NCI-H774 (cell line): ENCODE measurements at places on chromosomes 4 and X.

DNA sequence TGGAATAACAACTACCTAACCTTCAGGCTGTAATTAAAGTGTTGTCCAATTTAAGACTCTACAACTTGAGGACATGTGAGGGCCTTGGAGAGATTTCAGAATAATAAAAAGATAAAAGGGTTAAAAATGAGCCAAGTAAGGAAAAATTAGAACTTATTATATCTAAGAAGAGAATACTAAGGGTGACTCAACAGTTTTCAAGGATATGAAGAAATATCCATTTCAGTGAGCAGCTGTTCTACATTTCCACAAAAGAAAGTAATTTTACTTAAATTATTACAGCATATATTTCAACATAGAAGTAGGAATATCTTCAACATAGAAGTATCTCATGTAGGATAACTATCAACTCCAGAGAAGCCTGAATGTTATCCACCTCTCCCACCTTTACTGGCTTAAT is 11.3 kb downstream of the SNX12 start:
- DNase-seq = no peak

DNA sequence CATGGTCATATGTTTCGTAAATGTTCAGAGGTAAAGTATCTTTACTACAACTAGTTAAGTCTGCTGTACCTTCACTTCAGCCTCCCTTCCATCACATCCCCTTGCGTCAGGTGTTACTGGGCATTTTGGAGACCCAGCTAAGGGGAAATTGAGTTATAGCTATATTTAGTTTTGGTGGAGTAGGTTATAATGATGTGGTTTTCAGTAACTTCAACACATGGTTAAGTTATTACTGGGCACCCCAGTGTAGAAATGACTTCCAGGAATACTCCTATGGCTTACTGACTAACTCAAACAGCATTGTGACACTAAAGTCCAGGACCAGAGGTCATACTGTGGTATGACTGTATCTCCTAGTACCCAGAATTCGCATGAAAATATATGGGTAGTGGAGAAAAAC is 23.4 kb upstream of the ACSL1 start:
- DNase-seq = no peak

GRCh38 chr4:157582141-157582540 is 361.6 kb downstream of the GRIA2 start:
- no peak for DNase-seq

DNA sequence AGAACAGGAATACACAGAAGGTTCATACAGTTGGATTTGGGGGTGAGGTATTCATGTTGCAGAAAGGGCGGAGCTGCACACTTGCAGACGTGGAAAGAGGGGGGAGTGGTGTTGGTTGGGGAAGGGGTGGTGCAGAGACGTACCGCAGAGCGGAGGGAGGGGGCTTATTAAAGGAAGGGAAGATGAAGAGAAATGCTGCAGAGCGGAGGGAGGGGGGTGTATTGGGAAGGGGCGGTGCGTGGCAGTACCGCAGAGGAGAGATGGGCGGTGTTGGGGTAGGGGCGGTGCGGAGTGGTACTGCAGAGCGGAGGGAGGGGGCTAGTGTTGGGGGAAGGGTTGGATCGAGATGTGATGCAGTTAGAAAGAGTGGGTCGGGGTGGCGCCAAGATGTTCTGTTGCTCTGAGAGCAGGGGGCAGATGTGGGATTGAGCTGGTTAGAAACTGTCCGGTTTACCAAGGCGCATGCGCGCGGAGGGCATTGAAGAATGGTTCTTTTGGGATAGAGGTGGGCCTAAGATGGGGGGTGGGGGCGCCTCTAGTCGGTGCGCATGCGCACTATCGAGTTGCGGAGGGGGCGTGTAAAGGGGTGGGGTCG is 900 bp downstream of the TRO start:
- peak; percentile 40 for DNase-seq

DNA sequence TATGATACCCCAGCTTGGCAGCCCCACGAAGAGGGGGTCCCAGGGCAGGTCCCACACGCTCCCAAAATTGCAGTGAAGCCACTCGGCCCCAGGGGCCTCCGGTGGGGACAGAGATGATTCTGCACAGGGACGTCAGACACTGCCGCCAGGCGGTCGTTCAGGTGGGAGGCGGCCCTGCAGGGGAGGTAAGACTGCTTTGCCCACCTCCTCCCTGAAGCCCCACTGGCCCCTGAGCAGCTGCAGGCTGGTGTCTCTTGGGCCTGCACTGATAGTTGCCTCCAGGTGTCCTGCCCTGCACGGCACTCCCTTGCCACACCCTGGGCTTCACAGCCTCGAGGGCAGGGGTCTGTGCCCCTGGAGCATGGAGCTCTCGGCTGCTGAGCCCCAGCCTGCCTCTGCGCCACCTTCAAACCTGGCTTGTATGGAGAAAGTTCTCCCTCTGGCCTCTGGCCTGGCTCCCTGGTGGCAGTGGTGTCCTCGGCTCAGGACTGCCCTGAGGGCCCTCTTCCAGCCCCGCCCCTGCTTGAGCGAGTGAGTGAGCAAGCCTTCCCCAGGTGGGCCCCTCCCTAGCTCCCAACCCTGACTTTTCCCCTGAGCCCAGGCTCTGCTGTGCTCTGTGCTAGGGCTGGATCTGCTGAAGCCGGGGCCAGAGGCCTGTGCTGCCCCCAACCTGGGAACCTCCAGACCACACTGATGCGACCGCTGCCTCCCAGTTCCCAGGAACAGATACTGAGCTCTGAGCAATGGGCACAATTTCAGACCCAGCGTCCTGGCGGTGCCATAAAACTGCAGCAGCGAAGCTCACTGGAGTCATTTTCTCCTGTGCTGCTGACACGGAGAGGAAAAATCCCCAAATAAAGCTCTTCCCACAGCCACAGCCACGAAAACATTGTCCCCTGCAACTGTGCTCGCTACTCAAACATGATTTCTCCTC is 16.1 kb downstream of the ADRA2C start:
- no peak for DNase-seq

DNA sequence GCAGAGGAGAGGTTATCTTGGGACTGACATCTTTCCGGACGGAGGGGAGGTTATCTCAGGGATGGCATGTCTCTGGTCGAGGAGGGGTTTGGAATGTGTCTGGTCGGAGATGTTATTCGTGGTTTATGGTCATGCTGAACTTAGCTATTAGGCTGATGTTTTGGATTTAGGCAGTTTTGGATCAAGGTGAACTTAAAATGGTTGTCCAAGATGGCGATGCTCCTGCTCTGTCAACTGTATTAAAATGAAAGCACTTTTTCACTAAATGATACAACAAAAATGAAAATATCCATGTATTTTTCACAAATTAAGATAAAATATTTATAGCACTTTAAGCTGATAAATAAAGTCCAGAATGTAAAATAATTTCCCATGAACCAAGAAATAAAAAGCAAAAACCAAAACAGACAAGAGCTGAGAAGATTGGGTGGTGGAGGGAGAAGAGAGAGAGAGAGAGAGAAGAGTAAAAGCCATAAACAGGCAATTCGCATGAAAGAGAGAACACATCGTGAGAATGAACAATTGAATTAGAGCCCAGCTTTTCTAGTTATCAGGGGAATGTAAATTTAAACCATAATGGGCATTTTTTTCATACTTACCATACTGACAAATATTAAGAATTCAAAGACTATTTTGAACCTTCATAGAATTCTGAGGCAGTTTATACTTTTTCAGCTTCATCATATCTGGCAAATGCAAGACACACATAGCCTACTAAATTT is 2236.0 kb upstream of the AGA start:
- DNase-seq = no peak

GRCh38 chrX:2374086-2374485 is 126.7 kb downstream of the DHRSX start:
- no peak for DNase-seq

- no peak for DNase-seq
Measured at GRCh38 chr4:83036991-83037665, 2.1 kb downstream of the COPS4 start.
